ENCODE measurements at places on chromosomes 4 and X.

GRCh38 chr4:71132486-71132885 is 139.0 kb downstream of the DCK start:
- no peak for DNase-seq

- DNase-seq = no peak
These were observed 18.3 kb upstream of the IL21 start for GRCh38 chr4:122639181-122639580.

GRCh38 chrX:109774706-109775105 is 41.6 kb upstream of the ACSL4 start:
- no peak for DNase-seq

DNA sequence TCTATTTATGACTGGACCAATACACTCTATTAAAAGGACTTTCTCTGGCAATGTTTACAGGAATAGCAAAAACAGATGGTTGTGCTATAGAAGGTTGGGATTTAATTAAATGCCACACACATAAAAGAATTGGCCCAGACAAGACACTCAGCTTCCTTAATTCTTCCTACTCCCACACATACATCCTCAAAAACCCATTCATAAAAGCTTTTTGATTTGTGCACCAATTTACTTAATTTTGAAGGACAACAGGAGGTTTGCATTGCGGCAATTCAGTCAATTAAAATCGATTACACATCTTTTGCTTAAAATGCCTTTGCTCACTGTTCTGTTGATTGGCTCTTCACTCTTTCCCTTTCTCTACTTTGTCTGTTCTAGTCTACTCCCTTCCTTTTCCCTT is 317.1 kb downstream of the CBLL2 start:
- DNase-seq = no peak

DNA sequence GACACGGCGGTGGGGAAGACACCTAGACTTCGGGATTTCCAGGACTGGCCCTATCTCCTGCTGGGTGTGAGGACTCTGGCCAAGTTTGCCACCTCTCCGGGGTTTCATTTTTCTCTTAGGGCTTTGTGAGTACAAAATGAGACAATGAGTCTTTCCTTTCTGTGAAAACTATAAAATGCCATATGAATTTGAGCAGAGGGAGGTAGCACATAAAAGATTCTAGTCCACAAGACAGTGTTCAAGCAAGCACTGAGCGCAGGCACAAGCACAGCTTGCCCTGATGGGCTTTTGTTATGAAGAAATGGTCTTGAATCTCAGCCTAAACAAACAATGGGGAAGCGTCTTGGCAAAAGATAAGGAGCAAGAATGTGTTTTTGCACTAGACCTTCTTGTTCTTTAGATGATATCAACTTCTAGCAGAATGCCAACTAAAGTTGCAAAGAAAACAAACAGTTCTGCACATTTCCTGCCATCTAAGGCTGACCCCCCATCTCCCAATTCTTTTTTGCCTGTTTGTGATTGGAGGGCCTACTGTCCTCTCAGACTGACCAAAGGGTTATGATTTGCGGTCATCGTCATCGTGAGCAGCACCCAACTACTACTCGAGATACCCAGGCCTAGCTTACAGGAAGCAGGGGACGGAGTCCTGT is 73.0 kb upstream of the ZNF518B start:
- no peak for DNase-seq

DNA sequence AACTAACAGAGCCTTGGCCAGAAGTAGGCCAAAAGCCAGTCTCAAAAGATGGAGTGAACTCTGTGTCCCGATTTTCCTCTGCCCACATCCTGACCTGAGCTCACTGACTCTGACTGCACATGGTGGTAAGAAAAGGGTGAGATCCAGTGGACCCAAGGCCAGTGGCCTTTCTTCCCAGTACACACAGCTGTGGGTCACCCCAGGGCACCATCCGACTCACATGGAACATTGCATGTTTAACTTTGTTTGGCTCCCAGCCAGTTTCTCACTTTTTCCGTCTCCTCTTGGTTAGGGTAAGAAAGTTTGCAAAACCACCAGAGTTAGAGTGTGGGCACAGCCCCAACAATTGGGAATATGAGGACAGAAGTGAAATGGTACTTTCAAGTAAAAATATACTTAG is 69.8 kb downstream of the GAB1 start:
- no peak for DNase-seq

- no peak for DNase-seq
These were observed 6.4 kb upstream of the SLAIN2 start for GRCh38 chr4:48334900-48335384.

DNA sequence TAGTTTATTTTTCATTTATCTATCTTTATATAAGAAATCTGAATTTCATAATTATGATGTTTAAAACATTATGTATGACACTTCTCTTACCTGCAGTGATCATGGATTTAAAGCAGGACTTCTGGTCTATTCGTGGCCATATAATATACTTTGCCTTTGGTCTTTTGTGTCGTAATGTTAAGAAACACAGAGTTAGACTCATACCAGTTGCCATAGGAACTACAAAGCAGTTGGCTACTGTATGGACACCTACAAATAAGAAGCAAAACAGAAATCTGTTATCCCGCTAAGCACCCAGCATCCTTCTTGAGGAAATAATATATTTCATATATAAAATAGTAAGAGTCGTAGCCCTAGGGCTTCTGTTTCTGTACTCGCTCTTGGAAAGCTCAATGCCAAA is 4.3 kb downstream of the SEPSECS start:
- no peak for DNase-seq

DNA sequence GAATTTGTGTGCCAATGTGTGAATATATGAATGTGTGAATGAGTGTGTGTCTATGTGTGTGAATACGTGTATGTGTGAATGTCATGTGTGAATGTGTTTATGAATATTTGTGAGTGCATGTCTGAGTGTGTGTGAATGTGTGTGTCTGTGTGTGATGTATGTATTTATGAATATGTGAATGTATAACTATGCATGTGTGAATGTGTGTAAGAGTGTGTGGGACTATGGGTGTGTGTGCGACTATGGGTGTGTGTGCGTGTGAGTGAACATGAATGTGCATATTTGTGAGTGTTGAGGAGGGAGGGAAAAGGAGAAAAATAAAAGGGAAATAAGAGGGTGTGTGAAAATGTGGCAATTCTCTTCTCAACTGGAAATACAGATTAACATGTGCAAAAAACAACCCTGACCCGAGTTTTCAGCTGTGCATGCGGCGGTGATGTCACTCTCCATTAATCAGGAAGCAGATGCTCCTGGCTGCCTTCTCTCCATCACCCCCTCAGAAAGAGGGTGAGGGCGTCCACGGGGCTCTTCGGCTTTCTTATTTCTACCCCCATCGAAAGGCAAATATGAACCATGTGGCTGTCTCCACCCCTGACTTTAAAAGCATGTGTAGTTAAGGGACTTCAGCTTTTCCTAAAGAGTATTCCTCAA is 219.8 kb downstream of the MAML3 start:
- no peak for DNase-seq

DNA sequence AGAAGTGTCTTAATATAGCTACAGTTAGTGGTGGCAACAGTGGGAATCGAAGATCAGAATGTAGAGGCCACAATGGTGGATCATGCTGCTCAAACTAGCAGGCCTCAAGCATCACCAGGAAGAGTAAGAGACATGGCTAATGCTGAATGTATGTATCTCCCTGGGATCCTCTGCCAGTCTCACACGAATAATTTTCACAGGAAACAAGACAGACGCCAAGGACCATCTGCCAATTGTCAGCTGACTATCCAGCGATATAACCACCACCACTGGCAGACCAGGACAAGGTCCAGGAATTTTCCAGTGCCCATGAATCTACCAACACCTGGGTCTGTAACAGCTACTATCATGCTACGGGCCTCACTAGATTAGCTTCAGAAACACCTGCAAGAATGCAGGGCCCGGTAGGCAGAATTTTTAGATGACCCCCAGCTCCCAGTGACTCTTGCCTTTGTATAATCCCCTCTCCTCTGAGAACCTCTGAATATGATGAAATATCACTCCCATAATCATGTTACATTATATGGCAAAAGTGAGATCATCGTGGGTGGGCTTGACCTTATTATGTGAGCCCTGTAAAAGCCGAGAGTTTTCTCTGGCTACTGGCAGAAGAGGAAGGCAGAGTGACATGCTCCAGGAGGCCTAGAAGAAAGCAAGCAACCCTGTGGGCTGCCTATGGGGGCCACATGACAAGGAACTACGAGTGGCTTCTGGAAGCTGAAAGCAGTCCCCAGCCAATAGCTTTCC is 429.8 kb downstream of the BCOR start:
- no peak for DNase-seq

DNA sequence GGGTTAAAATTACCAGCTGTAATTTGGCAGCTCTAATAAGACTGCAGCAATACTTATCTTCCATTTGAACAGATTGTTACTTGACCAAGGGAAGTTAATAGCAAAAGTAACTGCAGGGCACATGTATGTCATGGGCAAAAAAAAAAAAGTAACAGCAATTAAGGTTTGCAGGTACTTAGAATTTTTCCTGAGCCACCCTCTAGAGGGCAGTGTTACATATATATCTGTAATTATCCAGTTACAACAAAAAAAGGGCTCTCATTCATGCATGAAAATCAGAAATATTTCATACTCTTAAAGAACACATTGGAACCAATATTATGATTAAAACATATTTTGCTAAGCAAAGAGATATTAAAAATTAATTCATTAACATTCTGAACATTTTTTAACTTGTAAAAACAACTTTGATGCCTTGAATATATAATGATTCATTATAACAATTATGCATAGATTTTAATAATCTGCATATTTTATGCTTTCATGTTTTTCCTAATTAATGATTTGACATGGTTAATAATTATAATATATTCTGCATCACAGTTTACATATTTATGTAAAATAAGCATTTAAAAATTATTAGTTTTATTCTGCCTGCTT is 25.1 kb downstream of the XIAP start:
- peak; percentile 2 for DNase-seq

DNA sequence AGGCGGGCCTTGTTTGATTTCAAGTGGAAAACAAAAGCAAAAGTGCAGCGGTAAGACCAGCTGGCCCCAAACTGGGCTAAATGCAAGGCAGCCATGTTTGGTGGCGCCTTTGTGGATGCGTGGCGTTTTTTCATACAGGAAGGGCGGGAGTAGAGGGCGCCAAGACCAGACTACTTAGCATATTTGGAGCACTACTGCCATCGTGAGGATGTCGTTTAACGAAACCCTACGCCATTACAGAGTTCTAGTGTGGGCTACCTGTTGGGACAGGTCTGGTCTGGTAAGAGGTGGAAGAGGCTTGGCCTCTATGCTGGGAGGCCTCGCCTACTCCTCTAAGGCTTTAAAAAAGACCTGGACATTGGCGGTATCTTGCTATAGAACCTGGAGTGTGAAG is 230.7 kb upstream of the STK26 start:
- DNase-seq = peak; percentile 29

DNA sequence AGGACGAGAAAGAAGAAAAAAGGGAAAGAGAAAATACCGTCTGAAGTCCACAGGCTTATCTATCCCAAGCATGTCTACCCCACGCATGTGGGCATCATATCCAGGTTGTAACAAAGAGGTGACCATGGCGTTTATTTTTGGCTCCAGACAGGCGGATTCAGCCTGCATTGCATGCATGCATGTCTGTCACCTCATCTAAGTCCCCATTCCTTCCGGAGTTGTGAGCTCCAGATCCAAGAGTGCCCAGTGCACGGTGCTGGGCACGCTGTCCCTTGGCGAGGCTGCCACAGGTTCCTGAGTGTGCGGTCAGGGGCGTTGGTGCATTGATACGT is 905 bp upstream of the GALNTL6 start:
- DNase-seq = no peak

- DNase-seq = no peak
These were observed 69.1 kb downstream of the RASL11B start for GRCh38 chr4:52931243-52931642.

GRCh38 chr4:154506253-154506652 is 14.7 kb upstream of the DCHS2 start:
- DNase-seq = no peak

GRCh38 chr4:178316211-178316610 is 874.0 kb upstream of the AGA start:
- no peak for DNase-seq

GRCh38 chr4:124534131-124534530 is 178.4 kb downstream of the ANKRD50 start:
- DNase-seq = no peak

DNA sequence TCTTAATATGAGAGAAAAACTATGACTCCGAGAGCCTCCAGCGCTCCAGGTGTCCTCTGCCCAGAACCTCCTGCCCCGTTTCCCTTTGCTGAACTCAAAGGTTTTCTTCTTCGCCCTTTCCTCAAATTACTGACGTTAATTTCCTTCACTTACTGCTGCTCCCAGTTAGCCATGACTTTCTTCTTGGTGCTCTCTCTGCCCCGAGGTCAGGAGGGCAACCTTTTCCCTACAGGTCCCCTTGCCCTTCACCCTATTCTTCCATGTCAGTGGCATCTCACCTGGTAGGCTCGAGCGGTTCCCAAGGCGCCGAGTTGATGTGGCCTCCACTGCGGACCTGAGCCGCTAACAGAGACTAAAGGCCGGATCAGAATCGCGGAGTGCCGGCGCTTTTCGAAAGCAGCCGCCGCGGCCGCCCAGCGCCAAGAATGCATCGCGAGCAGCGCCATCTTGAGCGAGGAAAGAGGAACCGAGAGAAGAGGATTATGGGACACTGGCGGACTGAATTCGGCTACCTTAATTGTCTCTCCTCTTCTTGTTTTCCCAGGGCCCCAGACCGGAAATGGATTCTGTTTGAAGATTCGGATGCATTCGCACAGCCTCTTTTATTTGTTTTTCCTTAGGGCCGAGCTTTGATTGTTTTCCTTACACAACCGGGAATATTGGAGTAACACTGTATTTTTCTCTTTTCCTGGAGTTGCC is at the start of gene ABCB7:
TSS of gene ABCB7 (minus strand) at position 457 of the 699 bp plus-strand sequence. CDS start at position 446, 11 bp downstream.
- DNase-seq = peak; percentile 24

- no peak for DNase-seq
These were observed 195.2 kb upstream of the PUDP start for GRCh38 chrX:7343181-7343580.

DNA sequence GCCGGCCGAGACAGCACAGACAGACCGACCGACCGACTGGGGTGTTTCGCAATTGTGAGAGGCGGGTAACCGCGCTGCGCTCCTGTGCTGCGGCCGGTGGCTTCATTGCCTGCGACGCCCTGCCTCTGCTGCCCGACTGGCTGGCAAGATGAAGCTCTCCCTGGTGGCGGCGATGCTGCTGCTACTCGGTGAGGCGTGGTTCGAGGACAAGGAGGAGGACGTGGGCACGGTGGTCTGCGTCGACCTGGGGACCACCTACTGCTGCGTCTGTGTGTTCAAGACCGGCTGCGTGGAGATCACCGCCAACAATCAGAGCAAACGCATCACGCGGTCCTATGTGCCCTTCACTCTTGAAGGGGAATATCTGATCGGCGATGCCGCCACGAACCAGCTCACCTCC is 565.7 kb upstream of the SMIM31 start:
- DNase-seq = no peak

DNA sequence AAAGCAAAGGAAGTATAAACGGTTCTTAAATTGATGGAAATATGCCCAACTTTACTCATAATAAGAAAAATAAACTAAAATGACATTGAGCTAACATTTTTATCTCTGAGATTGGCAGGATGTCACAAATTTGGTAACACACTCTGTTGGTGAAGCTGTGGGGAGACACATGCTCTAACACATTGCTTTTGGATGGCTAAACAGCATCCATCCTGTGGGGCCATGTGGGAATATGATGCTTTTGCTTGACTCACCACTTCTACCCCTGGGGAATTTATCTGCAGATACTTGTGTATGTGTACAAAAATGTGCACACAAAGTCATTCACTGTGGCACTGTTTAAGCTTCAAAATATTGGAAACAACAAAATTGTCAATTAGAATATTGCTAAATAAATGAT is 100.2 kb downstream of the ANAPC4 start:
- no peak for DNase-seq
